ENCODE measurements at places on chromosomes 4 and X. TPM values are rescaled to one million over a fixed set of nuclear protein-coding genes. Genes with fewer than 3 reads are reported as not detected.

DNA sequence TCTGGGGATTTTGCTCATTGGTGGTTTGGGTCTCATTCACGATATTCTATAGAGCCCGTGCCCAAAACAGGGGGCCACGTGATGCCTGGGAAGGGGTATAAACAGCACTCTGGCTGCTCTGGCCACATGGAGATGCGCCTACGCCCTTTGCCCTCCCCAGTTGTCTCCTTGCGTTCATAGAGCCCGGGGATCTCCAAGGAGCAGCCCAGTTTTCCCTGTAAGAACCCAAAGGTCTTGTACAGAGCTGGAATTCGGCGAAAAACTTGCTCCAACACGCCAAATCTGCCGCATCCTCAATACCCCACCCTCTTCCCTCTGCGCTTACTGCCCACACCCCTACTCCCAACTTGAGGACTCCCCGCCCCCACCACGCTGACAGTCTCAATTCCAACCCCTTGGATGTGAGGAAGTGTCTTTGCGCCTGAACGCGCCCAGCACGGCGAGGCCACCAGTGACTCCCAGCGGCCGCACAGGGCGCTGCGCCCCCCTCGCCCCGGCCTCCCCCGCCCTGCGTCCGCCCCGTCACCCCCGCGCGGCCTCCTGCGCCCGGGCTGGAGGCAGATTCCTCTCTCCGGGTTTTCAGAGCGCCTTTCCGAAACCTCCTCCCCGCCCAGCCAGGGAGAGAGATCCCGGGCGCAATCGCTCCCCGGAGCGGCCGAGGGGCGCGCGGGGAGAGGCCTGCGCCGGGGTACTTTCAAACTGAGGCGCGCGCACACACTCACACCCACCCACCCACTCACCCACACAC is at the start of gene NHS:
TSS of gene NHS (plus strand) at position 582 of the 748 bp plus-strand sequence. CDS start 558 bp downstream, outside the sequence.
- DNase-seq = no peak

DNA sequence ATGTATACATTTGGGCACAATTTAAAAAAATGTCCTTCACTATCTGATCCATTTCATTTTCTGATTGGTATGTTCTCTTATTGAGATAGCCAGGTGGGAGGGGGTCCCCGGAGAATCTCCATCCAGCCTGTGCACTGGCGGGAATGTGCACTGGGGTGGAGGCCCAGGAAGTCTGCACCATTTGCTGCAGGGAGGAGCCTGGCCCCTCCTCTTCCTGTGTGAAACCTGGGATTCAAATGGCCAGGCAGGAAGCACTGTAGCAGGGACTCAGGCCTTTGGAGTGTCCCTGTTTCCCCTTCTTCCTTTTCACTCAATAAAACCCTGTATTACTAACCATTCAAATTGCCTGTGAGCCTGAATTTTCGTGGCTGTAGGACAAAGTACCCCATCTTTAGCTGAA is 44.3 kb downstream of the GPRIN3 start:
- no peak for DNase-seq

DNA sequence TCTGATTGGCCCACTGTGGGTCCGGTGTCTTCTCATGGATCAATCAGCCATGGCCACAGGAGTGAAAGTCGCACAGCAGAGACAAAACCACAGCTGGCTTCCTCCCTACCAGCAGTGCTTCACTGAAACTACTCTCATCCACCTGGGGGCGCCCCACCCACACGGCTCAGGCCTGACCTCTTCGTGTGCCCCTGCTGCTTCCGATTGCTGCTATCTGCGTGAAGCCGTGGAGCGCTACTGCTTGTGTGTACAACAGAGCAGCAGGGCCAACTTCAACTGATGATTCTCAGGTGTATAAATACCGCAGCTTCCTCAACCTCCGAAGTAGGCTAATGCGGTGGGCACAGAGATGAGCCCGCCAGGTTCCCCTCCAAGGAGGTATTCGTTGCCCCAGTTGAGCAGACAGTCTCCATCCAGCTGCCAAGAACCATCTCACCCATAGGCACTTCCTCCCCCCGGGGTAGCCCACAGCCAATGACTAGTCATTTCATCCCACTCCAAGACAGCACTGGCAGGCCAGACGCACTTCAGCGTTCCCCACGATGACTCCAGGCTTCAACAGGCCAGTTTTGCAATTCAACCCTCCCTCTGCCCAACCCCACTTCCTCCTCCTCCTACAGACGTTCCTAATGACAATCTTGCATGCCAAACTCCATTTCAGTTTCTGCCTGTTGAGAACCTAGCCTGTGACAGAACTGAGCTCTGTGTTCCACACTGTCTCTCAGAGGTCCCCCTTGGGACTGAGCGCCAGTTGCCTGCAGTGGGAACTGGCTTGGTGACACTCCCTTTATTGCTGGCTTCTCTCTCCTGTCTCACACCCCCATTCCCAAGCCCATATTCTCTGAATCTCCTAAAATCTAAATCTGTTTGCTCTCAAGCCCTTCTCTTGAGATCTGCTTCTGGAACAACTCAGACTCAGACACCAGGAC is 41.3 kb upstream of the ATP6AP2 start:
- peak; percentile 23 for DNase-seq

GRCh38 chr4:147843162-147843561 is 111.3 kb downstream of the ARHGAP10 start:
- DNase-seq = no peak

Gene ITM2A
- polyA plus RNA-seq = not detected

- DNase-seq = no peak
Observed at GRCh38 chrX:85012098-85012497, 8.4 kb downstream of the APOOL start.

- DNase-seq = no peak
Observed at GRCh38 chr4:76637712-76638361, 202.8 kb downstream of the SHROOM3 start.

GRCh38 chr4:92066485-92066884 is 237.3 kb upstream of the GRID2 start:
- DNase-seq = no peak

DNA sequence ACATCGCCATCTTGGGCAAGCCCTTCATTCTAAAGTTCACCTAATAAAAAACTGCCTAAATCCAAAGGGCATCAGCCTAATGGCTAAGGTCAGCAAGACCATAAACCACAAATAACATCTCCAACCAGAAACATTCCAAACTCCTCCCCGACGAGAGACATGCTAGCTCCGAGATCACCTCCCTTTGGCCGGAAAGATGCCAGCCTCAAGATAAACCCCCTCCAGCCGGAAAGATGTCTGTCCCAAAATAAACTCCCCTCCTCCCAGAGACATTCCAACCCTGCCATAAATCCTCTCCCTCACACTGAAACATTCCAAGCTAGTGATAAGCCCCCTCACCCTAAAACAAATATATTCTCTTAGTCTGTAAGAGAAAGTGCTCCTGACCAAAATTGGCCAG is 13.3 kb upstream of the DYNLT3 start:
- no peak for DNase-seq

Measured in BJ (cell line).